ENCODE measurements at places on chromosomes 4 and X. TPM values are rescaled to one million over a fixed set of nuclear protein-coding genes. Genes with fewer than 3 reads are reported as not detected.

Gene RNF128
- not detected for total RNA-seq

DNA sequence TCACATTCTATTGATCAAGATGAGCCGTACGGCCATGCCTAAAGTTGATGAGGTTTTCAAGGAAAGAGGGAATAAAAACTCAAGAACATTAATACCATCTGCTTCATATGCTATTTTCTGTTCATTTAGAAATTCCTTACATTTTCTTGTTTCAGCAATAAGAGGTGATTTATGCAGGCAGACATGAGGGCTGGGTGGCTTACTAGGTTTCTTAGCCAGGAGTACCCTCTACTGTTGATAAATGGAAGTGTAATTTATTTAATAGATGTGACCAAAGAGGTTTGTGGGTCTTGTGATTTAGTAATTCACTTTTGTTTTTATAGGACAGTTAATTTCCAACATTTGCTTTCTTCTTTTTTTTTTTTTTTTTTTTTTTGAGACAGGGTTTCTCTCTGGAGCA, 6.4 kb upstream of the SMIM9 start:
- no peak for DNase-seq

DNA sequence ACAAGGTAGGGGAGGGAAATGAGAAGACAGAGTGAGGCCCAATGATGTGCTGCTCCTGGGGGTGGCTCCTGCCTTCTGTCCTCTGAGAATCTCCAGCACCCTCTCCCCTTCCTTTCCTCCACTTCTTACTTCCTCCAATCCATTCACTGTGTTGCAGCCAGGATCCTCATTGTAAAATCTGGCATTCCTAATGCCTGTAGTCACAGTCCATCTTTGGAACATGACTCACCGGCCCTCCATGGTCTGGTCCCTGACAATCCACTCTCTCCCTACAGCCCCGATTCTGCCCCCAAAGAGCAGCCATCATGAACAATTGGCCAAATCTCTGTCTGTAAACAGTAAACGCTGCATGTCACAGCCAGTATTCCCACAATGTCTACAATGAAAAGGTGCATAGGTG, 72.9 kb downstream of the CLNK start:
- no peak for DNase-seq

GRCh38 chrX:136639506-136640176, 8.3 kb upstream of the CD40LG start:
- no peak for DNase-seq

GRCh38 chr4:184475096-184475461, 729 bp upstream of the IRF2 start:
- DNase-seq, result no peak

Gene MAGEA2B
- 10.6 TPM for total RNA-seq

- no peak for DNase-seq
Observed at GRCh38 chr4:108114503-108114902, 54.2 kb downstream of the LEF1 start.
